ENCODE measurements at places on chromosomes 13 and 19.

DNA sequence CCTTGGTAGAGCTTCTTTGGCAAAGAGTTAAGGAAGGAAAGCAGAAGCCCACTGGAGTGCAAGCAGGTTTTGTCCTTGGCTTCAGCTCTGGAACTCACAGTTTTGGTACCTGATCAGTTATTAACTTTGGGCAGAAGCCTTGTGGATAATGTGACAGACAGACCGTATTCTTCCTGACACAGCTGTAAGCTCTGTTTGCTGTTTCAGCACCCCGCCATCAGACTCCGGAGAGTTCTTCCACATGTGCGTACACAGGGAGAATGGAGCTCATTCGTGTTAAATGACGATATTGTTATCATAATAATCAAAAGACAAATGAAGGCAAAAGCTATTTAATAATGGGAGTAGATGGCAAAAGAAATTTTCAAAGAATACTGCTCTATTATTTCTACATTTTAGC, 155.1 kb upstream of the ARGLU1 start:
- DNase-seq = no peak

GRCh38 chr13:23159205-23159759, 21.5 kb upstream of the SGCG start:
- no peak for DNase-seq

- no peak for DNase-seq
Observed at GRCh38 chr19:42280815-42281145, 11.7 kb downstream of the CIC start.

DNA sequence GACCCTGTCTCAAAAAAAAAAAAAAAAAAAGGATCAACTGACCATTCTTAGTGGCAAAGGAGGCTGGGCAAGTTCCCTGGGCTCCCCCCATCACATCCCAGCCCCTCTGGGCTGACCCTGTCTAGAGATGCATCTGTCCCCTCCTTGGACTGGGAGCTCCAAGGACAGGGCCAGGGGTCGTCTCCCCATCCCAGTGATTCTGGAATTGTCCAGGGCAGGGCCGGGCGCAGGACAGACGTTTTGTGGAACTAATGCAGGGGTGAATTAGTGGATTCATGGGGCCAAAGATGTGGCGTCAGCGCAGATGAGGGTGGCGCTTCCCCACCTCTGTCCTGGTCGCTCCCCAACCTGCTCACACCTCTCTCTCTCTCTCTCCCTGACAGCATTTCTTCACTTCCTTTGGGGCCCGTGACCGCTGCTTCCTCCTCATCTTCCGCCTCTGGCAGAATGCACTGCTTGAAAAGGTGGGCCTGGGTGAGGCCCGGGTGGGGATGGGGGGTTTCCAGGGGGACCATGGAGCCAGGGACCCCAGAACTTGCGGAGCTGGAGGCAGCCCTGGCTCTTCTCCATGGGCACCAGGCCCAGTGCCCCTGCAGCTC, 11.1 kb downstream of the GRAMD1A start:
- DNase-seq = no peak

GRCh38 chr13:30791354-30792001, 56.1 kb downstream of the ALOX5AP start:
- DNase-seq = no peak

- no peak for DNase-seq
Observed at GRCh38 chr13:75368167-75368566, 113.8 kb downstream of the TBC1D4 start.

GRCh38 chr13:103607995-103608394, 541.8 kb upstream of the SLC10A2 start:
- no peak for DNase-seq

- no peak for DNase-seq
Observed at GRCh38 chr19:41192574-41193429, at the start of gene CYP2S1. Gene CYP2S1, plus strand, starts transcription at chr19:41193219. Its CDS starts 46 bp downstream, at chr19:41193265.

DNA sequence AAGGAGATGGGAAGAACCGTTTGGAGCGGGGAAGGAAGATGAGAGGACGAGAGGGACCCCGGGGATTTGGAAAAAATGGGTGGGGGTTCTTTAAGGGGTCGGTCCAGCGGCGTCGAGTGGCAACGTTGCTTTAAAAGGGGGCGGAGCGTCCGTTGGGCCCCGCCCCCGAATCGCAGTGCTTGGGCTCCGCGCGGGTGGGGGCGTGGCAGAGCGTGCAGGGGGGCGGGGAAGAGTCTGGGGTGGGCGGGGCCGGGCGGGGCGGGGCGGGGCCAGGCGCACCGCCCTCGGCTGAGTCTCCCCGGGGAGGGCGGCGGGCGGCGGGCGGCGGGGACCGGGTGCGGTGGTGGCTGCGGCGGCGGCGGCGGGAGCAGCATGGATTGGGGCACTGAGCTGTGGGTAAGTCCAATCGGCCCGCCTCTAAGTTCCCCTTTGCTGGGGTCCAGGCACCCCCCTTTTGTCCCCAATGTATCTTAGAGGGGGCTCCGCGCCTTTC, at the start of gene TRIP10:
TRIP10 (plus strand) TSS at position 291 of the 493 bp plus-strand sequence; CDS start at position 373, 82 bp downstream.
- peak; percentile 75 for DNase-seq

GRCh38 chr13:65154661-65155447, 2075.3 kb downstream of the PCDH9 start:
- DNase-seq = no peak

- DNase-seq = no peak
Observed at GRCh38 chr13:28055357-28055756, 45.0 kb downstream of the FLT3 start.

DNA sequence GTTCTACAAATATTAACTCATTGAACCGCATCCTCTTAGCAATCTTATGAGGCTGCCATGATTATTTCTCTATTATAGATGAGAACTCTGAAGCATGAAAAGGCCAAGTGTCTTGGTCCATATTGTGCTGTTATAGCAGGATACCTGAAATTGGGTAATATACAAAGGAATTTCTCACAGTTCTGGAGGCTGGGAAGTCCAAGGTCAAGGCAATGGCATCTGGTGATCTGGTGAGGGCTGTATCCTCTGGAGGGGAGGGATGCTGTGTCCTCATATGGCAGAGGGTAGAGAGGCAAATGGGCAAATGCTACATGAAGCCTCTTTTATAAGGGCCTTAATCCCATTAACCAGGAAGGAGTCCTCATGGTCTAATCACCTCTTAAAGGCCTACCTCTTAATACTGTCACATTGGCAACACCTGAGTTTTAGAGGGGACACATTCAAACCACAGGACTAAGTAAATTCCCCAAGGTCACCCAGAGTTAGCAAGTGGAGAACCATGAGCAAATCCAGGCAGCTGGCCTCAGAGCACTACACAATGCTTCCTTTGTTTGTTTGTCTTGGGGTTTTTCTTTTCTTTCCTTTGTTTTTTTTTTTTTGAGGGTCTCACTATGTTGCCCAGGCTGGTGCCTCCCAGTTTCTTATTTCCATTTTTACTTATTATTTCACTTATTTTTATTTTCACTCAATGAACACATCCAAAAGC, 55.9 kb upstream of the LATS2 start:
- no peak for DNase-seq

GRCh38 chr13:31175847-31176532, 14.3 kb upstream of the HSPH1 start:
- no peak for DNase-seq

GRCh38 chr13:99404005-99404755, 97.0 kb upstream of the GPR183 start:
- no peak for DNase-seq

GRCh38 chr19:10346509-10346908, 7.1 kb upstream of the ICAM3 start:
- no peak for DNase-seq

DNA sequence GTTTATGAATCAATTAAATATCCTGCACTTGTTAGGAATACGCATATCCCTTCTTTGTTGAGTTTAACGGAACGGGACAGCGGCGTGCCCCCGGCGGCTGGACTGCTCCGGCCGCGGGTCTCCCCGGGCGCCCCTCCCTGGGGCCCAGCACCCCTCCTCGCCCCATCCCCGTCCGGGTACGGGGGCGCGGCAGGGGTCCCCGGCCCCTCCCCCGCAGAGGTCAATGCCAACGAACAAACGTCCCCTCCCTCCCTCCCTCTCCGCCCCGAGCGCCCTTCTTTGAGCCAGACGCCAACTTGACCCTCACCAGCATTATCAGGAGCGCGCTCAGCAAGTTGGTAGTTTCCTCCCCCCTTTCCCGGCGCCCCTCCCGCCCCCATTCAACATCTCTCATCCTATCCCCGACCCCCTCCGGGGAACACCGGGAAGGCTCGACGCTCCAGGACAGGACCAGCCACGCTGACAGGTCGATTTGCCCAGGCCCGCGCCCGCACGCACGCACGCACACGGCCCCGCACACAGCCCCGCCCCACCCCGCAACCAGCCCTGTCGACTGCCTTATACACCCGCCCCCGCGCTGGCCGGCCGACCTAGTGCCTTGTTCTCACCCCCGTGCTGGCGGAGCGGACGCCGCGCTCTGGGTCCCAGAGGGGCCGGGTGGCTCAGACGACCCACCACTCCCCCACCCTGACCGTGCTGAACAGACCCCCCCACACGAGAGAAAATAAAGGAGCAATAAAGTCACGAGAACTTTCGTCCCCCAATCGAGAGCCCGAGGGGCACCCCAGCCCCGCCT, 5.0 kb downstream of the LYL1 start:
- DNase-seq = no peak

GRCh38 chr19:11378319-11379189, 4.1 kb downstream of the SWSAP1 start:
- DNase-seq = no peak

GRCh38 chr13:108322206-108322824, 52.8 kb downstream of the TNFSF13B start:
- no peak for DNase-seq

DNA sequence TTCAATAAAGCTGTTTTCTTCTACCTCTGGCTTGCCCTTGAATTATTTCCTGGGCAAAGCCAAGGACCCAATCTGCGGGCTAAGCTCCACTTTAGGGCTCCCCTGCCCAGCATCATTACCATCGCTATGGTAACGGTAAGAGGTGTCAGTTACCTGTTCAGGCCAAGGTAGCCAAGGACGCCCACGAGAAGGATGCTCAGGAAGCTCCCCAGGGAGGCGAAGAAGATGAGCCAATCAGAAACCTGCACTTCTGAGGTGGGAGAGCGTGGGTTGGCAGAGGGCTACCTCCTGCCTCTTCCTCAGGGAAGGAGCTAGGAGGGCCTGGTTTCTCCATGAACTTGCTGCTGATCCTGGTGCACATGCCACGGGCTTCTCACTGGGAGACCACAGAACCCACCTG, 24.7 kb downstream of the IL12RB1 start:
- DNase-seq = no peak

DNA sequence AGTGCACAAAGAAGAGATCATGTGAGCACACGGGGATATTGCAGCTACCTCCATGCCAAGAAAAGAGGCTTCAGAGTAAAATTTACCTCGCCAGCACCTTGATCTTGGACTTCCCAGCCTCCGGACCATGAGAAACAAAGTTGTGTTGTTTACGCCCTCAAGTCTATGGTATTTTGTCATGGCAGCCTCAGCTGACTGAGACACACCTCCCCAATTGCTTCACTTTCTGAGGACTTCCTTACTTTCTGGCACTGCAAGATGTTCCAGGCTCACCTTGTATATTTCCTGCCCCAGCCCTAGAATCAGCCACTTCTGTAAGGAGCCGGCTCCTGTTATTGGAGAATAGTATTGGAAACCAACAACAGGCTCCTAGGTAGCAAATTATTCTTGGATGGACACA, 6.6 kb upstream of the CEBPG start:
- DNase-seq = no peak

GRCh38 chr13:46086985-46087384, 17.8 kb downstream of the CPB2 start:
- DNase-seq = no peak

GRCh38 chr19:47363758-47364531, 14.8 kb downstream of the DHX34 start:
- DNase-seq = no peak

Data from stimulated activated CD4-positive, alpha-beta T cell treated with anti-CD3 and anti-CD28 coated beads, Interleukin-15, amount 100 ng/mL, for 1 hour (primary cell).